Breast epithelium (tissue), 4 donors: ENCODE measurements at places on chromosomes 6 and 20.
A peak's percentile ranks its signal among the peaks of the same experiment; 100 is the strongest.

GRCh38 chr6:32189742-32190053, 304 bp downstream of the PBX2 start:
- H3K27ac ChIP-seq, result peak overlapping the region; percentile 98
- peak overlapping the region; percentile 68 for H3K4me3 ChIP-seq
- H3K4me1 ChIP-seq, result peaks cover 7% of the 10 kb centered on the region
- H3K36me3 ChIP-seq, result no peaks in the 10 kb centered on the region

- H3K4me3 ChIP-seq, result no peak overlapping the region
- H3K36me3 ChIP-seq, result no peaks in the 10 kb centered on the region
These were observed 12.7 kb downstream of the FNDC1 start for GRCh38 chr6:159181914-159182313.

- no peak overlapping the region for H3K4me3 ChIP-seq
- H3K4me1 ChIP-seq, result no peaks in the 10 kb centered on the region
- no peaks in the 10 kb centered on the region for H3K36me3 ChIP-seq
- peak overlapping the region; percentile 43 for H3K27ac ChIP-seq
These were observed 231.8 kb downstream of the SOD2 start for GRCh38 chr6:159461266-159461665.

- H3K27me3 ChIP-seq, result no peaks in the 10 kb centered on the region
- H3K36me3 ChIP-seq, result no peaks in the 10 kb centered on the region
- no peak for DNase-seq
- H3K4me1 ChIP-seq, result no peaks in the 10 kb centered on the region
- H3K27ac ChIP-seq, result no peak overlapping the region
- no peak overlapping the region for H3K4me3 ChIP-seq
These were observed 473.0 kb upstream of the SPTLC3 start for GRCh38 chr20:12535770-12536169.

- H3K27me3 ChIP-seq, result no peaks in the 10 kb centered on the region
- H3K4me1 ChIP-seq, result peaks cover 3% of the 10 kb centered on the region
- no peaks in the 10 kb centered on the region for H3K36me3 ChIP-seq
- no peak overlapping the region for H3K4me3 ChIP-seq
- H3K27ac ChIP-seq, result no peak overlapping the region
- no peak for DNase-seq
These were observed 81.0 kb downstream of the FYN start for GRCh38 chr6:111792241-111792640.

- no peaks in the 10 kb centered on the region for H3K4me1 ChIP-seq
- no peak for DNase-seq
- no peak overlapping the region for H3K27ac ChIP-seq
- H3K36me3 ChIP-seq, result no peaks in the 10 kb centered on the region
- H3K27me3 ChIP-seq, result no peaks in the 10 kb centered on the region
These were observed 12.2 kb downstream of the DUSP15 start for GRCh38 chr20:31857861-31858759.

- H3K27me3 ChIP-seq, result no peaks in the 10 kb centered on the region
- no peaks in the 10 kb centered on the region for H3K4me1 ChIP-seq
- H3K4me3 ChIP-seq, result no peak overlapping the region
- peak; percentile 40 for DNase-seq
These were observed 249.5 kb downstream of the ADGRG6 start for GRCh38 chr6:142551274-142551811.

GRCh38 chr6:157789861-157790260, 33.2 kb upstream of the SNX9 start:
- H3K36me3 ChIP-seq, result no peaks in the 10 kb centered on the region
- peaks cover 11% of the 10 kb centered on the region for H3K4me1 ChIP-seq
- no peak overlapping the region for H3K4me3 ChIP-seq
- H3K27me3 ChIP-seq, result no peaks in the 10 kb centered on the region
- no peak for DNase-seq

DNA sequence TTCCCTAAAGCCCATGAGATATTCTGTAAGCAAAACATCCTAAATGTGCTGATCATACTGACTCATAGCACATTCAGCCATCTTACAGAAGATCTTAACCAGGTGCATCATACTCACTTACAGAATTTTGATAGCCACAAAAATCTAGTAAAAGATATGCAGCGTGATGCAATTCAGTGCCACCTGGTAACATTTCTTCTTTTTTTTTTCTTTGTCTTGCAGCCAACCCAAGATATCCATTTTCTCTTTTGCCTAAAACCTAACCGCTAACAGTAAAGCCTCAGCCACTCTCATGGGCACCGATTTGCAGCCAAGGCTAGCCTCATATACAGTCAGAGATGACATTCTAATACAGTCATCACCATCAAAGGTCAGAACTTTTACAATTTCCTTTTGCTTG, 293.3 kb downstream of the HACE1 start:
- H3K4me1 ChIP-seq, result no peaks in the 10 kb centered on the region
- no peak overlapping the region for H3K4me3 ChIP-seq
- H3K27ac ChIP-seq, result no peak overlapping the region
- H3K27me3 ChIP-seq, result no peaks in the 10 kb centered on the region

- H3K4me1 ChIP-seq, result no peaks in the 10 kb centered on the region
- no peak overlapping the region for H3K27ac ChIP-seq
- DNase-seq, result no peak
- no peak overlapping the region for H3K4me3 ChIP-seq
These were observed 188.2 kb downstream of the PLCB1 start for GRCh38 chr20:8320306-8320705.

DNA sequence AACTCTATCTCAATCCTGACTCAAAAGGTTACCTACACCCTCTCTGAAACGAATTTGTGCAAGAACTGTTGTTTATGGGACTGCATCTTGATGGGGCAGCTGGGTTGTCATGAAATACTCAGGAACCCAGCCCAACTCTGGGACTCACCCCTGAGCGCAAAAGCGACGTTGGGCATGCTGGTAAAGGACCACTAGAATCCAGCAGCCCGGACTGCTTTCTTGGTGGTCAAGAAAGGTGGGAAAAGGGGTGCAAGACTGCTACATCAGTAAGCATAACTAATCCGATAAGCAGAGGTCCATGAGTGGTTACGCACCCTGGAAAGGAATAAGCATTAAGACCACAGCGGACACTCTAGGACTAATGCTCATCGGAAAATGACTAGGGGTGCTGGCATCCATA, 6.3 kb upstream of the PRR18 start:
- no peaks in the 10 kb centered on the region for H3K27me3 ChIP-seq
- no peak overlapping the region for H3K27ac ChIP-seq
- DNase-seq, result no peak
- no peaks in the 10 kb centered on the region for H3K4me1 ChIP-seq
- no peaks in the 10 kb centered on the region for H3K36me3 ChIP-seq
- no peak overlapping the region for H3K4me3 ChIP-seq
